ENCODE measurements at places on chromosomes 16 and 17.

GRCh38 chr17:28904800-28905199 is 1.9 kb upstream of the DHRS13 start:
- DNase-seq: no peak

- no peak for DNase-seq
These were observed 689 bp upstream of the TBC1D24 start for GRCh38 chr16:2473999-2474876.

GRCh38 chr17:55341432-55341831 is 76.7 kb downstream of the HLF start:
- no peak for DNase-seq

DNA sequence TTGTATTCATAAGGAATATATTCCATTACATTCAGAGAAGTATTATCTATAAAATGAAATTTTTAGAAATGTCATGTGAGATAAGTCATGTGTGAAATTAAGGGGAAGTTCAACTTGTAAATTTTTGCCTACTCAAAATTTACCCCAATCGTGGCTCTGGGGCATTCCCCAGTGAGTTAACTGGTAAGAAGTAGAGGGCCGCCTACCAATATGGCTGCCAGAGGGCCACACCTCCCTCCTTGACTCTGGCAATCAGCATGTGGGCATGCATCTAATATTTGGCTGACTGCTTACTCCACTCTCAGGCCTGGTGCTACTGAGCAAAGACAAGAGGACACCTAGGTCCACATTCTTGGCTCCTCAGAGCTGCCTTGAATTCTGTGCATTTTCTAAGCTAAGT is 39.7 kb upstream of the CNTNAP4 start:
- DNase-seq: no peak

- no peak for DNase-seq
These were observed 3.4 kb upstream of the MT2A start for GRCh38 chr16:56604966-56605365.

DNA sequence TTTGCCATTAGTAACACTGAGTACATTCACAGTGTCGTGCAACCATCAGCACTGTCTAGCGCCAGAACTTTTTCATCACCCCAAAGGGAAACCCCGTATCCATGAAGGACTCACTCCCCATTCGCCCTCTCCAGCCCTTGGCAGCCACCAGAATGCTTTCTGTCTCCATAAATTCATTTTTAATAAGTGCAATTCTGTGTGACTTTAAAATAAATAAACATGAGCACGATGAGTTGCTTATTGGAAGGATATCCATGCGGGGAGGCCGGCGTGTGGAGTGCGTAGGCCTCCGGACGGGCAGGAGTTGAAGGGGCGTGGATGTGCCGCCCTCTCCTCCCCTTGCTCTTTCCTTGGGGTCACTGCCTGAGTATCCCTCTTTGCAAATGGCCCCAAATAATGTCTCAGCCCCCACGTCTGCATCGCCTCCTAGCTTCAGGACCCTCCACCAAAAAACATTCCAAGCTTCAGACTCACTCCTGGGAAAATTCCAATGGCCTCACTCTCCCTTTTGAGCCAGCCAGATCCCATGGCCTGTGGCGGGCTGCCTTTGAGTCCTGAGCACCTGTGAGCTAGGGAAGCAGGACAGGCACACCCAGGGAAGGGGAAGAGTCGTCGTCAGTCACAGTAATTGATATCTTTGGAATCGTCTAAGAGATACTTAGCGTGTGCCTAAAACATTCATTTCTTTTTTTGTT is 306.3 kb downstream of the SEC14L1 start:
- no peak for DNase-seq

DNA sequence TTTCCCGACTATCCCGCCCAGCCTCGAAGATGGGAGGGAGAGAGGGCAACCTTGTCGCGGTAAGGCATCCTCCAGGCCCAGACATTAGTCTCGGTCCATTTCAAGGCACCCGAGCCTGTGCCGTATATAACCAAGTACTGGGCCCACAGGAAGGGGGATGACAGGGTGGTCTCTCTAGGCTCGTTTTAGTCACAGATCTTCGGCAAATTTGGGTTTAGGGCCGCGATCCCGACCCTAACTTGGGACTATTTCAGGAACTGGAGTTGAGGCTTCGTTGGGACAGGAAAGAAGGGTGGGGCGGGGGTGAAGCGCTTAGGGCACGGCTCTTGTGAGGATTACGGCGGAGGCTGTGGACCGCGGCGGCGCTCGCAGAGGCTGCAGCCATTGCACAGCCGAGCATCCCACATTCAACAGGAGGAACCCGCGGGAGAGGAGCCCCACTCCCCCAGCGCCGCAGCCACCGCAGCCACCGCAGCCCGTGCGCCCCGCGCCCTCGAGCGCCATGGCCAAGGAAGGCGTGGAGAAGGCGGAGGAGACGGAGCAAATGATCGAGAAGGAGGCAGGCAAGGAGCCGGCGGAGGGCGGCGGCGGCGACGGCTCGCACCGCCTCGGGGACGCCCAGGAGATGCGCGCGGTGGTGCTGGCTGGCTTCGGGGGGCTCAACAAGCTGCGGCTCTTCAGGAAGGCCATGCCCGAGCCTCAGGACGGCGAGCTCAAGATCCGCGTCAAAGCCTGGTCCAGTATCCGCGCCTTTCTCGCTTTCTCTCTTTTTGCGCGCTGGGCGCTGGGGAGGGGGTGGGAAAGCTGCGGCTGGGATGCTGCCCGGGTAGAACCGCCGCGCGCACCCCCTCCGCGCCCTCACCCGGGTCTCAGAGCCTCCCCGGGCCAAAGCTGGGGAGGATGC is at the start of gene VAT1L:
VAT1L (plus strand) TSS at position 384 of the 904 bp plus-strand sequence; CDS start at position 503, 119 bp downstream.
- no peak for DNase-seq

GRCh38 chr16:57148481-57148880 is 37.4 kb downstream of the PSME3IP1 start:
- DNase-seq: no peak

GRCh38 chr16:80509872-80510271 is 30.9 kb upstream of the DYNLRB2 start:
- no peak for DNase-seq

DNA sequence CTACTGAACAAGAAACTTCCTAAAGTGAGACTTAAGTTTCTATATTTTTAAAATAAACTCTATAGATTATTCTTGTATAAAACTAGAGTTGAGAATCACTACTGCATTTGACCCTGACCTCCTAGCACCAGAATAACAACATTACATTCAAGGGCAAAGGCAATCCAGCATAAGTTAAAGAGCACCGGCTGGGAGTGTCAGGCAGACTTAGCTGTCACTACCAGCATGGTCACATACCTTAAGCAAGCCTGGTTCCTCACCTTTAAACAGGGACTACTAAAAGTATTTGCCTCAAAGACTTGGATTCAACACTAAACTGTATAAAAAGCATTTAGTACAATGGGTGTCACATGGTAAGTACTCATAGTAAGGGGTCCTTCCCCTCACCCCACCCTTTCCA is 90.4 kb downstream of the SSH2 start:
- no peak for DNase-seq

GRCh38 chr17:65902831-65903522 is 289.0 kb downstream of the CEP112 start:
- peak; percentile 71 for DNase-seq

DNA sequence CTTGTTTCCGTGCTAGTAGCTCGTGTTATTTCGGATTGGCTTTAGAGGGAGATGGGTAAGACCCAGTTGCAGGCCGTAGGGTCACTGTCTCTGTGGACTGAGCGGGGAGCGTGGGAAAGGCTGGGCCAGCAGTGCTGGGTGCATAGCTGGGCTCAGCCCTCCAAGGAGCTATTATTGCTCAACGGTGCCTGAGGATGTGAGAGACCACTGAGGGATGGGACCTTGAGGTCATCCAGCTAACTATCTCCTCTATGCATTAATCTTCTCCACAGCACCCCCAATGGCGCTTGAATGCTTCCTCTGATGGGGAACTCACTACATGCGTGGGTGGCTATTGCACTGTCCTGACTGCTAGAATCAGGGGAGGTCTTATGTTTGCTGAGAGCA is 126.1 kb upstream of the FOXF1 start:
- no peak for DNase-seq

DNA sequence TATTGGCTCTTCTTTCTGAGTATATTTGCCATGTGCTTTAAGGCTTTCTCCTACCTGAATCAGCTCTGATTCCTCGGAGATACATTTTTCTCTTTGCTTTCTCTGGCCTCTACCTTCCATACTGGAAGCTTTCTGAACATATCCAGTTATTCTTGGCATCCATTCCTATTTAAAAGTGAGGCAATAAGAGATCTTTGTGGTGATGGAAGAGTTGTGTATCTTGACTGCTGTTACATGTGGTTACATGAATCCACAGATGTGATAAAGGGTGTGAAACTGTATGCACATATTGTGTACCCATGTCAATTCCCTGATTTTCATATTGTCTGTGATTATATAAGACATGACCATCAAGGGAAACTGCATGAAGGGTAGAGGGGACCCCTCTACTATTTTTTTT is 24.4 kb downstream of the UBE2O start:
- DNase-seq: no peak

DNA sequence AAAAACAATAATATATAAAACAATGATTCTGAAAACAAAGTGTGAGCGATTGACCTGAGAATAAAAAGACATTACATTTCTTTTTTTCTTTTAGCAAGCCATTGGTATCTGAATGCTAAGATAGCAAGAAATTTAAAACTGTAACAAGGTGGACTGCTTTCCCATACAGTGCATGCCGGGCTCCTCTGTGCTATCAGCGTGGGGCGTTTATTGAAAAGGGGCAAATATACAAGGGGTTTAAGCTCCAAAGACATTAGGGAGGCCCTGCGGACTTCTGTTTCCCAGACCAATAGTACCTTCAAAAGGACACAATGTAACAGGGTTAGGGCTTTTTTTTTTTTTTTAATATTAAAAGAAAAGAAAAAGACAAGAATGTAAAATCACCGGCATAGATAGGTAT is 261.3 kb downstream of the ZFHX3 start:
- DNase-seq: no peak

DNA sequence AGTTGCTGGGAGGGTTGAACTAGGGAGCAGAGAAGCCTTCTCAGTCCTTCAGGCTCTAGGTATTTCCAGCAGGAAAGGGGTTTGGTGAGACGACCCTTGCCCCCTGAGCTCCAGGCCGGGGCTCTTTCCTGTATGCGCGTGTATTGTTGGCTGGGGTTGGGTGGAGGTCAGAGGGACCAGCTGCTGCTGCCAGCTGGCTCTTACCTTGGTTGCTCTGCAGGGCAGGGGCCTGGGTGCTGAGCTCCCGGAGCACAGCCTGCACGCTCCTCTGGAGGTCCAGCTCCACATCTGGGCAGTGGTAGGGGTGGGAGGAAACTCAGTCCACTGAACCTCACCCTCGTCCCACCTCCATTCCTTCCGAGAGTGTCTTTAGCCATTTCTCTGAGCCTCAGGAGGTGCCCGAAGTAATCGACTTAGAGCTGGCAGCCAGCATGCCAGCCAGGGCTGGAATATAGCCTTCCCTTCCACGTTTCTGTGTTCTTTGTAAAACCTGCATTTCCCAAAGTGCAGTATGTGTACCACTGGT is 28.0 kb downstream of the PIK3R6 start:
- no peak for DNase-seq

GRCh38 chr17:19447085-19447583 is 36.1 kb downstream of the RNF112 start:
- peak; percentile 59 for DNase-seq

DNA sequence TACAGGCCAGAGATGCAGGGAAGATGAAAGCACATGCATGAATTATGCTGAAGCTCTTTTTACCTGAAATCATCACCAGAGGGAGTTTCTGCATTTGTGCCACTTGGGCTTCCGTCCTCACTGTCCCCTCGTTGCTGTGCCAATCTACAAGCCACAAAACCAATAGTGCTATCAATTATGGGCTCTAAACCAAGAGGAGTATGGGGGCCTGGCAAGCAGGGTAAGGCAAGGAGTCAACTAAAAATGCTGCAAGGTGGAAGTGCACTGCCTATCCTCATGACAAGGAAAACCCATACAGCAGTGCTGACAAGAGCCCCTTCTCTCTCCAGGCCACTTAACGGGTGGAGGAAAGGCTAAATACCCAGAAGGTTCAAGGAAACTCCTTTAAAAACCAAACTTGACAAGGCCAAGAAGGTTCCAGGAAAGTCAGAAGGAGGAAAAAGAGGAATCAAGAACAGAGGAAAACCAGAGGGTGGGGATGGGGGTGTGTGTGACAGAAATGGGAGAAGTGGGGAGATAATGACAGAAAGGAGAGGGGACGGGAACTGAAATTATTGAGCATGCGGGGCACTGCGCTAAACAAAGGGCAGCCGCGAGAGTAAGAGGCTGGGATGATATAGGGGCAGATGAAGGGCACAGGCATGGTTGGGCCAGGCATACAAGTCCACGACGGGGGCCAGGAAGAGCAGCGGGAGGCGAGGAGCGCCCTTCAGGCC is 674 bp downstream of the C17orf75 start:
- DNase-seq: no peak

DNA sequence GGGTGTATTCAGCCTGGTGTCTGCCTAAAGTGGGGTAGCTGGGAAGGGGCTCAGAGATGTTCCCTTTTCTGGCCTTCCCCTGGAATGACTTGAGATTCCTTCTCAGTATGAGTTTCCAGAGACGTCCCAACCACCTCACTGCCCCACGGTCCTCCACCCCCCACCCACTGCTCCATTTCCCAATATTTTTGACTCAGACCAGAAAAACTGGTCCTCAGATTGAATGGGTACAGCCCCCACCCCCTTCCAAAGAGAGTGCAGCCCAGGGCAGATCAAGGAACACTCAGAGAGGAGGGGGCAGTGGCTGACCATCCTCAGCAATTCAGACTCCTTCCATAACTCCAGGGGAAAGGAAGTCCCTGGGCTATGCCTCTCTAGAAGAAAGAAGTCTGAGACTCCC is 3.2 kb downstream of the ACLY start:
- DNase-seq: no peak

DNA sequence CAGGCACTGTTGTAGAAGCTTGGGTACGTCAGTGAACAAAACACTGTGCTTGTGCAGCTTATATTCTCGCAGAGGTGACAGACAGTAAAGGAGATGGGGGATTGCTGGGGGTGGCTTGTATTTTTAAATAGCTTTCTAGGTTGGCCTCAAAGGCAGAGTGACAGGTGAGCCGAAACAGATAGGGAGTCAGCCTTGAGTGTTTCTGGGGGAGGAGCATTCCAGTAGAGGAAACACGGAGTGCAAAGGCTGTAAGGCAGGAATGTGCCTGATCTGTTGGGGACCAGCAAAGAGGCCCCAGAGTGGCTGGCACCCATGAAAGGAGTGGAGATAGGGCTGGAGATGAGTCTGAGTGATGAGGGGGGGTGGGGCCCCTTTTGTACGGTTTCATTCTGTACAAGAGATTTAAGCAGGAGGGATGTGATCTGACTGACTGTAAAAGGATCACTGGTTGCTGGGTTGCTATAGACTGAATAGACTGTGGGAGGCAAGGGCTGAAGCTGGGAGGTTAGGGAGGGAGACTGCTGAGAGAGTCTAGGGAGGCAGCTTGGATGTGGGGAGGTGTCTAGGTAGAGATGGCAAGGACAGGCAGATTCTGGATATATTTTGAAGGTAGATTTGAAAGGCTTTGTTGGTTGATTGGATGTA is 15.2 kb downstream of the NUP93 start:
- DNase-seq: no peak

- DNase-seq: no peak
These were observed 397 bp downstream of the RIPOR1 start for GRCh38 chr16:67528870-67529581.

GRCh38 chr16:4323071-4323844 is 7.4 kb downstream of the GLIS2 start:
- no peak for DNase-seq

- DNase-seq: no peak
These were observed 11.8 kb downstream of the STXBP4 start for GRCh38 chr17:54980375-54980774.
